ENCODE measurements at places on chromosomes 12 and 14.

- DNase-seq: peak; percentile 52
Measured at GRCh38 chr12:113007166-113007565, 28.8 kb downstream of the OAS2 start.

- no peak for DNase-seq
Measured at GRCh38 chr12:18368594-18368993, 107.3 kb downstream of the PIK3C2G start.

DNA sequence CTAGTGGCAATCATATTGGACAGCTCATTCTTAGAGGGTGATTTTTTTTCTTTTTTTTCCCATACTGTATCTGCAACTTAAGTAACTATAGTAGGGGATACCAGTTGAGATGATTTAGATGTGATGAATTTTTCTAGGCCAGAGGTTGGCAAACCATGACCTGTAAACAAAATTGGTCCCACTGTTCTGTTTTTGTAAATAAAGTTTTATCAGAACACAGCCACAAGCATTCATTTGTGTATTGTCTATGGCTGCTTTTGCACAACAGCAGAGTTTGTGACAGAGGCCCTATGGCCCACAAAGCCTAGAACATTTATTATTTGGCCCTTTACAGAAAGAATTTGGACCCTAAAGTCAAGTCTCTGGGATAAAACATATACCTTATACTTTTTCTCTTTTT lies 11.4 kb downstream of the ARF6 start:
- DNase-seq: no peak

GRCh38 chr12:127592245-127592644 lies 674.7 kb upstream of the TMEM132C start:
- DNase-seq: no peak

GRCh38 chr14:65141523-65141922 lies 39.2 kb upstream of the MAX start:
- no peak for DNase-seq

GRCh38 chr12:103102225-103102744 lies 144.8 kb downstream of the ASCL1 start:
- DNase-seq: no peak

- no peak for DNase-seq
Measured at GRCh38 chr12:110780448-110780847, 37.8 kb upstream of the PPP1CC start.

DNA sequence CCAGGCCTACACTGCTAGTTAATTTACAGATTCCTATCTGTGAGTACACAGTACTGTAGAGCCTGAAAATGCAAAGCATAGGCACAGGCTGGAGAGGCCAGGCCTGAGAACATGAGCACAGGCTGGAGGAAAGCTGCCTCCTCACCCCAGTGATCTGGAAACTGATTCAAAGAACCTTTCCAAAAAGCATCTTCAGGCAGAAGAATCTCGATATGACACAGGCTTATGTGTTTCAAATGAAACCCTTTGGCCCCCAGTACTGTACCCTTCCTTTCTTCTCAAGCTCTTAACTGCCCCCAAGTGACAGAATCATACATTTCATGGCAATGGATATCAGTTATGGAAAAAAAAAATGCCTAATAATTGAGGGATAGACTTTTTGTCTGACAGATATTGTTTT lies 122.0 kb downstream of the KCNC2 start:
- DNase-seq: peak; percentile 44

DNA sequence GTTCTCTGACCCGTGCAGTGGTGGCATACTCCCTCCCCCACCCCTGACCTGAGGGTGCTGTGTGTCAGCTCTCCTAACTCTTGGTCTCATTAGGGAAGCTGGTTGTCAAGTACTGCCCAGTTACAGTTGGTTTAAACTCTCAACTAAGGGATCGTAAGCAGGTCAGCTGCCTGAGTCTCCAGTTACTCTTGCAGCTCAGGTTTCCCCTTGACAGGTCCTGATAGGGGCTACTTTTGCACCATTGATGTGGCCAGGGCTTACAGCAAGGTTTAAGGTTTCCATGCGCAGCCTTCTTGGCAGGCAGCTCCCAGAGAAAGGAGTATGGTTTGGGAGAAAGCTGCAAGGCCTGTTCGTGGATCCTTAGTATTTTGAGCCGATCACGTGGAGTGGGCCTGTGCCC lies 74.5 kb downstream of the ETV6 start:
- DNase-seq: no peak

- DNase-seq: peak; percentile 43
Measured at GRCh38 chr12:52739963-52740362, 36.6 kb upstream of the KRT77 start.

DNA sequence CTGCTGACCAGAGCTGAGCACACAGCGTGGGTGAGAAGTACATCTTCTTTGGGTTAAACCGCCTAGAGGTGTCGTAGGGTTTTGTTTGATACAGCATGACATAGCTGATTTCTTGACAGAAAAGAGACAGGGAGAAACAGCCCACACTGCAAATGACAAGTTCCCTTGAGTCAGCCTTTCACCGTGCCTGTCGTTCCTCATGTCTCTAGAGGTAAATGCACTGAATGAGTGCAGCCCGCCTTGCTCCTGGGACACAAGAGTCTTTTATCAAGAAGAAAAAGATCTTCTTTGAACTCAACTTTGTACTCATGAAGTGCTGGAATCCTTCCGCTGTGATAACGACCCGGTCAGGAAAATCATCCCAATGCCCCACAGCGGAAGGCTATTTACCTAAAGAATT lies 77.6 kb downstream of the TMEM132D start:
- no peak for DNase-seq
